ENCODE measurements at places on chromosomes 11 and 22.

GRCh38 chr22:27732841-27733240 is 68.7 kb downstream of the MN1 start:
- DNase-seq, result no peak

GRCh38 chr11:31657091-31657490 is 147.5 kb downstream of the ELP4 start:
- no peak for DNase-seq

DNA sequence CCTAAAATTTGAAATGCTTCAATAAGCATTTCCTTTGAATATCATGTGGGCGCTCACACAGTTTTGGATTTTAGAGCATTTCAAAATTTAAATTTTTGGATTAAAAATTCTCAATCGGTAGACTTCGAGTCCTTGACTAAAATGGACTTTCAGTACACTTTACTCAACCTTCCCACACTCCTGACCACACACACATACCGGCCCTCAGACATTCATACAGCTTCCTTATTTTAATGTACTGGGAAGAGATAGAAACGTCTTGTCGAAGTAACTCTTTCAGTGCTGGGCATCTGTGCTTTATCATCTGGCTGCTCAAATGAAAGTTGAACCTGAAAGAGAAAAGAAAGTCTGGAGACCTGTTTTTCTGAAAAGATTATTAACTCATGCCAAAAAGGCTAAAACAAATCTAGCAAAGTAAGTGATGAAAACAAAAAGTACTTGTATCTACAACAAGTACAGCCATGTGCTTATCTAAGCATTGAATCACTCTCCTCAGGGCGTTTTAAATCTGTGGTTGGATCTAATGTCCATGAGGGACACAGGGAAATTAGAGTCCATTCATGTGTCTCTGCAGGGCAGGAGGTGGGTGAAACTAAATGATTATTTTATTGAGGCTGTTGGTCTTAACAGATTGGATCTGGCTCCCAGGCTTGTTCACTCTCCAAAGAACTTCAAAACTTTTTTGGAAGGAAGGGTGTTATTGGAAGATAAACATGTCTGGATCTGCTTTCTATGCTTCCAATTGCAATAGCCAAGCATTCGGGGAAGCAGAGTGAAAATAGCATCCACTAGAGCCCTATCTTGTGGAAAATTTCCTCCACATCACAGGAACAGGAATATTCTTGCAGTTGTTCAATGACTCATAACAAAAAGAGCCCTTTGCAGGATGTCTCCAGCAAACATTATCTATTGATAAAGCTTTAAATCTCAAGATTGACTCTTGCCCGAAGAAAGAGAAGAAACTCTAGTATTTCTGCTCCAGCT is 47.0 kb downstream of the CARD18 start:
- no peak for DNase-seq

- no peak for DNase-seq
Observed at GRCh38 chr11:124346311-124346955, 26.4 kb upstream of the OR8D2 start.

- no peak for DNase-seq
Observed at GRCh38 chr22:24894998-24895397, 51.5 kb downstream of the LHFPL7 start.

Measured in T-helper 1 cell (primary cell).